Dorsolateral prefrontal cortex (tissue), 122 donors: ENCODE measurements at places on chromosomes 5 and 9.

- DNase-seq = no peak
Observed at GRCh38 chr5:154372661-154373060, 73.1 kb upstream of the SAP30L start.

DNA sequence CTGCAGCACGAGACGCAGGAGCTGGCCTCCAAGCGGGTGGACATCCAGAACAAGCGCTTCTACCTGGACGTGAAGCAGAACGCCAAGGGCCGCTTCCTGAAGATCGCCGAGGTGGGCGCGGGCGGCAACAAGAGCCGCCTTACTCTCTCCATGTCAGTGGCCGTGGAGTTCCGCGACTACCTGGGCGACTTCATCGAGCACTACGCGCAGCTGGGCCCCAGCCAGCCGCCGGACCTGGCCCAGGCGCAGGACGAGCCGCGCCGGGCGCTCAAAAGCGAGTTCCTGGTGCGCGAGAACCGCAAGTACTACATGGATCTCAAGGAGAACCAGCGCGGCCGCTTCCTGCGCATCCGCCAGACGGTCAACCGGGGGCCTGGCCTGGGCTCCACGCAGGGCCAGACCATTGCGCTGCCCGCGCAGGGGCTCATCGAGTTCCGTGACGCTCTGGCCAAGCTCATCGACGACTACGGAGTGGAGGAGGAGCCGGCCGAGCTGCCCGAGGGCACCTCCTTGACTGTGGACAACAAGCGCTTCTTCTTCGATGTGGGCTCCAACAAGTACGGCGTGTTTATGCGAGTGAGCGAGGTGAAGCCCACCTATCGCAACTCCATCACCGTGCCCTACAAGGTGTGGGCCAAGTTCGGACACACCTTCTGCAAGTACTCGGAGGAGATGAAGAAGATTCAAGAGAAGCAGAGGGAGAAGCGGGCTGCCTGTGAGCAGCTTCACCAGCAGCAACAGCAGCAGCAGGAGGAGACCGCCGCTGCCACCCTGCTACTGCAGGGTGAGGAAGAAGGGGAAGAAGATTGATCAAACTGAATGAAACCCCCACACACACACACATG, 654 bp downstream of the PURA start:
- DNase-seq = peak; percentile 65

GRCh38 chr5:1385395-1386273, 40.7 kb upstream of the CLPTM1L start:
- peak; percentile 82 for DNase-seq

GRCh38 chr5:23332650-23333251, 174.7 kb upstream of the PRDM9 start:
- no peak for DNase-seq

- no peak for DNase-seq
Observed at GRCh38 chr5:76547242-76547890, 75.8 kb downstream of the F2RL2 start.

- DNase-seq = peak; percentile 55
Observed at GRCh38 chr5:65924366-65925043, 1.9 kb upstream of the ERBIN start.

DNA sequence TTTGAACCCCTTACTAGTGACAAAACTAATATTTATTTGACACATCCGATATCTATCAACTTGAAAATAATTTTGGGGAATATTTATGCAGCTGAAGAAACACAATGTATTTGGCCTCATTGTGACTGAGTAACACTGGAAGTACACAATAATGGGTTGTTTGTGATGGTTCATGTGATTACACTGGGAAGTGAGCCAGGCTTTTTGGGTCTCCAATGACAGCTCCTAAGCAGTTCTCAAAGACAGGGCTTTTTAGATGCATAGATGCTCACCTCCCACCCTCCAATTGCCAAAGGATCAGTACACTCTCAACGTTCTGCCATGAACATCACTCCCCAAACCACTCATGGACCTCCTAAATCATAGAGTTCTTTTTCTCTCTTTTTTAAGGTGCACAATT, 170.0 kb downstream of the SLC24A2 start:
- no peak for DNase-seq

DNA sequence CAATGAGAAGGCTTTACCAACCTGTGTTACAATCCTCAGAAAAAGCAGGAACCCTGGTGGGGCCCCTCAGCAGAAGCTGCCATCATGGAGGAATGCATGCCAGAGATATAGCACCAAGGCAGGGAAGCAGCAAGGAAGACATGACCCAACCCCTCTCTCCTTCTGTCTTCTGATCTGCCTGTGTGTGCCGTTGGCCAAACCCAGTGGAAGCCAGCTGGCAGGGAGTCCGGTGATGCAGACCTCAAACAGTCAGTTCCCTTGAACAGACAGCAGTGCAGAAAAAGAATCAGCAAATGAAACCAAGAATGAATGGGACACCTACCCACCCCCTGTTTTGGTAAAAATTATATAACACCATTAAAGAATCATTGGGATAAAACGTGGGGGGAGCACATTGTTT, 234.2 kb downstream of the ZNF608 start:
- peak; percentile 42 for DNase-seq

- DNase-seq = no peak
Observed at GRCh38 chr5:156758011-156758791, 91.9 kb upstream of the PPP1R2B start.

- DNase-seq = no peak
Observed at GRCh38 chr5:55916986-55917385, 65.8 kb downstream of the IL31RA start.

DNA sequence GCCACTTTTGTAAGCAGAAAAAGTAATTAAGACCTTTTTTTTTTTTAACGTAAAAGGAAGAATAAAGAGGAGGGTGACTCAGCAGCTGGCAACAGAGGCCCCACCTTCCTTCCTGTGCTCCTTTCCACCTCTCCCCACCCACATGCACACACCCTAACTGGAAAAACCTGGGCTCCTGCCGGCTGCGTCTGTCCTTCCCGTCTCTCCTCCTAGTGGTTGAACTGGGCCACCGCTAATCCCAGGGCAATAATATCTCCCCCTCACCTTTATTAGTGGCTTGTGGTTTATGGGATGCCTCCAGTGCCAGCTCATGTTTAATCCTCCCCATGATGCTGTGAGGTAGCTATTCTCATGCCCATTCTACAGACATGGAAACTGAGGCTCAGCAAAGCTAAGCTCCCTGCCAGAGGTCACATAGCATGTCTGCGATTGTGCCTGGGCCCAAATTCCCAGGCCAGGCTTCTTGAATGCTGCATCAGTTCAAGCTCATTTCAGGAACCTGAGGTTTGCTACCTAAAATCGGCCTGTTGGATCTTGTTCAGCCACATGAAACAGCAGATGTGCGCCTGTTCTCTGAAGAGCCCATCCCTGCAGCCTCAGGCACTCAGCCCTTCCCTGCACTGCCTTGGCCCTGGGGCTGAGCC, 60.9 kb upstream of the IL17B start:
- DNase-seq = no peak

DNA sequence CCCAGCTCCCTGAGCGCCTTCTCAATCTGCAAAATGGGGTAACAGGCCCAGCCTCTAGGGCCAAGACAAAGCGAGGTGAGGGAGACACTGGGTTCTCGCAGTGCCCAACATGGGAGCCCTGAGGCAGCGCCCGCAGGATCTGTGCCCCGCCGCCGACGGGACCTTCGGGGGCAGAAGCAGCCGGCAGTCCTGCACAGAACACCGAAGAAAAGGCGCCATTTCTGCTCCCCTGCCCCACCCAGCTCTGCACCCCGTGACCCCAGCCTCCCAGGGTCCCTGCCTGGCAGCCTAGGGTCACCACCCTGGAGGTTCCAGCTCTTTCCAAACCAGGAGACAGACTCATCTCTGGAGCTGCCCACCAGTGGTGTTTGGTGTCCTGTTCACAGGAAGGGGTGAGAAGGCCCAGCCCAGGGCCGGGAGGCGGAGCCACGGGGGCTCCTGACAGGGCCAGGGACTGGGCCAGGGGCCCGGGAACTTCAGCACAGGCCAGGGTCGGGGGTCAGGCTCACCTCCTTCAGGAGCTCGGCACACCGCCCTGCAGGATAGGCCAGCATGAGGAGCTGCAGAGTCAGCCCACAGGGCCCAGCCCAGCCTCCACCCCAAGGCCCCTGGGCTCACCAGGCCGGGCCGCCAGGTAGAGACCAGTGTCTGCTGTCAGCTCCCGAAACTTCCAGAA, 3.3 kb downstream of the LCN8 start:
- DNase-seq = no peak
